ENCODE measurements at places on chromosomes 1 and 21.

DNA sequence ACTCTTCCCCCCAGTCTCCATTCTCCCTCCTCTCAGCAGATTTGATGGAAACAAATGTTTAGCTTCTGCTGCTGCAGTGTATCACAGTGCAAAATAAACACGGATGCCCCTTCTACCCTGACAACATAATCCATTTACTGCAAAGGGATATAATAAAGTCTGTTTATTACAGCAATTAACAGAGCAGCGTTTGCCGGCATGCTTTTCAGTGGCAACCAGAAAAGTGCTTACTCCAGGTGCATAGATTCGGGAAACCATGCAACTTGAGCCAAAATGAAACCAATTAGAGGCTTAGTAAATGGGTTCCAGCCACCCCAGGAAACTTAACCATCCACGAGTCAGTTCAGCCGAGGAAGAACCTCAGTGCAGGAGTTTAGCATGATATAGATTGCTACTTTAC, 12.9 kb upstream of the LEMD1 start:
- DNase-seq = no peak

GRCh38 chr1:59505596-59506028, 208.7 kb downstream of the FGGY start:
- no peak for DNase-seq

DNA sequence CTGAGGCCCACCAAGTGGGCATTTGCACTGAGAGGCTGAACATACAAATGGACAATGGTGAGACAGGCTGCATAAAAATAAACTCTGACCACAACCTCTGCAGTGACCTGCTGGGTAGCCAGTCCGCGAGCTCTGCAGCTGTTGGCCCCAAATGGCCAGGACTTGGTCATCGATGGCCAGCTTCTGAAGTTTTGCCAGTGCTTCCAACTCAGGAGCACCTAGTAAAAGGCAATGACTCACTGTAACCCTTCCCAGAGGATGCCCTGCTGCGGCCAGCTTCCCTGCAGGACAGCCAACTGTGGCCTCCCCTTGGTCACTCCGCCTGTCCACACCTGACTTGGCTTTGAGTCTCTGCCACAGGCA, 185.4 kb downstream of the DYRK1A start:
- DNase-seq = no peak

- no peak for DNase-seq
These were observed 283.3 kb upstream of the ST6GALNAC5 start for GRCh38 chr1:76583875-76584477.

GRCh38 chr1:34276606-34277005, 99.9 kb downstream of the C1orf94 start:
- DNase-seq = no peak

GRCh38 chr1:162680419-162681121, 48.3 kb downstream of the DDR2 start:
- no peak for DNase-seq

- DNase-seq = peak; percentile 80
These were observed 696 bp downstream of the TGFB2 start for GRCh38 chr1:218345673-218346390.

DNA sequence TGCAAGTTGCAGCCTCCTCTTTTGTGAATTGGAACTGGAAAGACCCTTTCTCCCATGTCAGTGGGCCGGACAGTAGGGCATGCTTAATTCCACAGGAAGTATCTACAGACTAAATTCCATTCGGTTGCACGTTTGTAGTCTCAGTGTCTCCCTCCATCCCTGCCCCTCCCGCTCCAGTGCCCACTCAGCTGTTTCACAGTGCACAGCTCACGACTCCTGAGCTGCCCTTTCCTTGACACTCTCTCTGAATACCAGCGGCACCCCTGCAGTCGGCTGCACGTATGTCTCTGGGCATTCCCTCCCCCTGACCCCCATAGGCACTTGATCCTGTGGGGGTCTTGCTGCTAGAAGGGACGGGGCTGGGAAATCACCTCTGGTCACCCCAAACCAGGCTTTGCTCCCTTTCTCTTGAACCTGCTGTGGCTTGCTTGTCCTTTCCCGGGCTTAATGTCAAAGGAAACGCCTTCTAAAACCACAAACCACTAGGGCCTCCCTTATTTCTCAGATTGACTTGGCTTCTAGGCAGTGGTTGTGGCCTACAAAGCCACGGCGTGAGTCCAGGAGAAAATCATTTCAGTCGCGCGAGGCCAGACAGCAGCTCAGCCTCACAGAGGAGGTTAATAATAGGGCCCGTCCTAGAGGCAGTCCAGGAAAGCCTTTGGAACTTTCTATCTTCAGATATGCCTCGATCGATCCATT, 365.3 kb upstream of the PROX1 start:
- no peak for DNase-seq

- peak; percentile 35 for DNase-seq
These were observed 23.5 kb upstream of the C1orf174 start for GRCh38 chr1:3923378-3924185.

GRCh38 chr1:159429074-159429861, 2.7 kb upstream of the OR10J4 start:
- DNase-seq = no peak

DNA sequence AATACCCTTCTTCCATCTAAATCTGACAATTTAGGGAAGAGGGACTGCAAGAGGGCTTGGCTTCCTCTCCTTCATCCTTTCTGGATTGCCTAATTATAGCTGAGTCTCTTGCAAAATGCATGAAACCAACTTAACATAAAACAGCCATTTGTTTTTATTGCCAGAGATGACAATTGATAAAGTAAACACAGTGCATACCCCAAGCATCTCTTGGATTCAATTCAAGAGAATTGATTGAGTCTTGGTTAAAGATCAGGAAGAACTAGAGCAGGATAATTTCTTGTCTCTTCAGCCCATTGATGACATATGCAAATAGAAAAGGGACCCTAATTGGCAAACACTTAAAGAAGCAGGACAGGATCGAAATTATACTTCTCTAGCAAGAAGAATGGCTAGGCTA, 617.1 kb upstream of the PTBP2 start:
- DNase-seq = no peak

- DNase-seq = no peak
These were observed 151.1 kb downstream of the PCNX2 start for GRCh38 chr1:233144434-233144833.

- no peak for DNase-seq
These were observed 6.9 kb upstream of the CAMSAP2 start for GRCh38 chr1:200731654-200732332.

GRCh38 chr1:157399984-157400382, 152.3 kb downstream of the FCRL5 start:
- DNase-seq = no peak

DNA sequence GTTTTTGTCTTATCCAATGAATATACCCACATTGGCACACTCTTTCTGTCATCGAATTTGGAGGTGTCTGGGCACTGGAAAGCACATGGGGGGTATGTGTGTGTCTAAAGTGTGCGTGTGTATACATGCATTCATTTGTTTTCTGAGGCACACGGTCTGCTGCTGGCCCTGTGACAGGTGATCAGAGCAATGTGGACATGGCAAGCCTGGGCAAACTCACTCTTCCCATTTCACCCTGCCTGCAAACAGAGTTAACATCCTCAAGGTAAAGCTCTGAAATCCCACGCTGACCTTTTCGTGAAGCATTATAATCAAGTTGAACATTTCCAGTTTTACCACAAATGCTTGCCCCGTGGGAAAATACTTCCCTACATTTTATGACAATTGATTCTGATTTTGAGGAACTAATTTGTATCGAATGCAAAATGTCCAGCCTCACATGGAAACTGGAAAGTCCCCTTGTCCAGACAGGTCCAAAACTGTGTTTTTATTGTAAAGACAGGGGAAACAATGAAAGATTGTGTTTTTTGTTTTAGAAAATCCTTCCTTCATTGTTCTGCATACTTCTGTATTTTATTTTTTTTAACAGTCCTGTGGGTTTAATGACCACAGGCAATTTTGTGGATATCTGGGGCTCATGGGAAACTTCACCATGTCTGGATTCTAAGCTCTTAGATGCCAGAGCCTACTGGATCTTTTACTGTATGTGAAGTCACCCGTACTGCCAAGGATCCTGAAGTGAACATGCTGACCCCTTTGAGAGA, 160.9 kb downstream of the PBX1 start:
- DNase-seq = no peak

- no peak for DNase-seq
These were observed 63.7 kb downstream of the DYRK1A start for GRCh38 chr21:37430184-37430821.

DNA sequence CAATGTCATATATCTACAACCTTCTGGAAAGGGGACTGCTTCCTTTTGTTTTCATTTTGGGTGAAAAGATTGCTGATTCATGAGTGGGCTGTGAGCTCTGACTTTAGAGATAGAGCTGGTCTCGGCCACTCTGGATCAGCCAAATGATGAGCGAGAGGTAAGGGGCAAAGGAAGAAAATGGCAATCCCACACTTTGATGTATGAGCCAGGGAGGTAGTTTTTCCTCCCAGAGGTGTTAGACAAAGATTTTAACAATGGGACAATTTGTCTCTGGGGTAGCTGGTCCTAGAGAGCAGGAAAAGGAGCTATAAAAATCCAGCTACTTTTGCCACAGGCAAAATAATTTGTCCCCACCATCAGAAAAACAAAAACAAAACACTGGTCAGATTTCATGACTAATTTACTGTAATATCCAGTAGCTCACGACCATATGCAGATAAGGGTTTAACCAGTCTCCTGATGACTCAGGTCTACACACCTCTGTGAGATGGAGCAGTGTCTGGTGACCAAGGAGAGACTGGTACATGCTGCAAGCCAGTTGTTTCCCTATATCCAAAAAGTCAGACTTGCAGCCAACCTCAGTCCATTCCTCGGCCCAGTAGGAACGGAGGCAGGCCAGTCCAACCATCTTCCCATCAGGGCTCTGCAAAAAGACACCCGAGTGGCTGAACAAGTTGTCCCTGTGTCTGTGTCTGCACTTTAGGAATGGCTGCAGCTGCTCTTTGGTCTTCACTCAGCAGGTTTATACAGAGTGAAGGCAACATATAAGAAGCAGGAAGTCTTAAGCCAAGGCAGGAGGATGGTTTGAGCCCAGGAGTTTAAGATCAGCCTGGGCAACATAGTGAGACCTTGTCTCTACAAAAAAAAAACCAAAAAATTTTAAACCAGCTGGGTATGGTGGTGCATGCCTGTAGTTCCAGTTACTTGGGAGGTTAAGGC, 29.2 kb downstream of the DNASE2B start:
- DNase-seq = no peak

GRCh38 chr1:209883341-209883971, 54.6 kb upstream of the SYT14 start:
- no peak for DNase-seq

DNA sequence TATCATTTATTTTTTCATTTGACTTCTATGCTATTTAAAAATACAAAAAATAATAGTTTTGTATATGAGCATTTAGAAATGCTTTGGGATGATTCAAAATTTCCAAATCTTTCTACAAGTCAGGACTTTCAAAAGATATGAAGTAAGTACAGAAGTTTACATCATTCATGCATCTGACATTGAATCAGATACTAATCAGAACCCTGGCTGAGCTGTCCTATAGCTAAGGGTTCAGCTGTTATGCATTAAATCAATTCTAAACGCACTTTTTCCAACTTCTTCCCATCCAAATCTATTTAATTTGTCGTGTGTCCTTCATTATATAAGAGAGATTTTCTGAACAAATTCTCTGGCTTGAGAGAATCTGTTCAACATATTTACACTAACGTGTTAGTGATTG, 779.4 kb downstream of the LTN1 start:
- no peak for DNase-seq

- DNase-seq = no peak
These were observed 37.9 kb downstream of the WNT4 start for GRCh38 chr1:22104865-22105437.

- DNase-seq = no peak
These were observed 15.4 kb upstream of the SAMD13 start for GRCh38 chr1:84286071-84286470.

DNA sequence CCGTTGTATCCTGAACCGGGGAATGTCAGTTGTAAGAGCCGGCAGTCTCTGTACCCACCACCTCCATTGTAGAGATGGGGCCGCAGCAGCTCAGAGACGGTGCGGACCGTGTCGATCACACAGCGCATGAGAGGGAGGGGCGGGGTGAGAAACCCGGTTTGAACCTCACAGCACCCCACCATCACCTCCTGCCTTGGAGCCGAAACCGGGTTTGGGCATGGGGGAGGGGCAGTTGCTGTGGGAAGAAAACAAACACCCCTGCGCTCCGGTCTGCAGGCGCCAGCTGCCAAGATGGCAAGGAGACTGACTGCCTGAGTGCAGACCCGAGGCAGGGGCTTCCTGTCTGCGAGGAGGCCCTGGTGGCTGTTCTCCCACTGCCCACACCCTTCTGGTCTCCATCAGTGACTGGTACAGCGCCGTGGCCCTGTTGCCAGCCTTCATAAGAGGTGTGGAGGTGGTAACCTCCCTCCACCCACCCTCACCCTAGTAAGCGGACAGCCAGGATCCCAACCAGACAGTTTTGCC, 69.2 kb upstream of the SSBP3 start:
- DNase-seq = no peak

DNA sequence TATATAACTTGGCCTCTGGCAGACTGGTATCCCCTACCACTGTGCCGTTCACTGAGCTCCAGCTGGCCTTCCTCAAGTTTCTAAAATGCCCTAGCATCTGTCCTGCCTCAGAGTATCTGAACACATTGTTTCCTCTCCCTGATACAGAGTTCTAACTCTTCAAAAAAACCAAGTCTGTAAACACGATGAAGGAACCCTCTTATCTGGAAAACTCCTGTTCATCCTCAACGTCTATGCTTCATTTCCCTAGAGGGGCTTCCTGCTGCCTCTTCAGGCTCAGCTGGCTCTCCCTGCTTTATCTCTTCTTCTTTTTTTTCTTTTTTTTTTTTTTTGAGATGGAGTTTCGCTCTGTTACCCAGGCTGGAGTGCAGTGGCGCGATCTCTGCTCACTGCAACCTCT, 5.6 kb downstream of the BSDC1 start:
- no peak for DNase-seq

DNA sequence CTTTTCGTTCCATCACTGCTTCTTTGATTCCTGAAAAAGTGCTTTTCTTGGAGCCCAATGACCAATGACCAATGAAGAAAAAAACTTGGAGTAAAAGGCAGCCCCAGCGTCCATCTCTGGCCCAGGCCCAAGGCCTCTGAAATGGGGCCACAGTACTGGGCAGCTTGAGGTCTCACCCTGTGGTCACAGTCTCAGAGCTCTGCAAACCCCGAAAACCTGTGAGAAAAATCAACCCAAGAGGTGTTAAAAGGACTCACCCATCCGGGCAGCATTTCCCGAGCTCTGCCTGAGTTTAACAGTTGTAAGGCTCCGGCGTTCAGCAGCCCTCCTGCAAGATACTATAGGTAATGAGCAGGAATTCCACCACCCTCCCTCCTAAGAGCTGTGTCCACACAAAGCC, 2.1 kb upstream of the EFHD2 start:
- no peak for DNase-seq

DNA sequence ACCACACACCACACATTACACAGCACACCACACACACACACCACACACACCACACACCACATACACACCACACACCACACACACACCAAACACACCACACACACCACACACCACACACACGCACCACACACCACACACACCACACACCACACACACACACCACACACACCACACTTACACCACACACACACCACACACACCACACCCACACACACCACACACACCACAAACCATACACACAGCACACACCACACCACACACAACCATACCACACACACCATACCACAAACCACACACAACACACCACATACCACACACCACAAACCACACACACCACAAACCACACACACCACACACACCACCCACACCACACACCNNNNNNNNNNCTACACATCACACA, 40.9 kb upstream of the SIK1 start:
- no peak for DNase-seq
